DND-41 (cell line): ENCODE measurements at places on chromosomes 12 and 14.

DNA sequence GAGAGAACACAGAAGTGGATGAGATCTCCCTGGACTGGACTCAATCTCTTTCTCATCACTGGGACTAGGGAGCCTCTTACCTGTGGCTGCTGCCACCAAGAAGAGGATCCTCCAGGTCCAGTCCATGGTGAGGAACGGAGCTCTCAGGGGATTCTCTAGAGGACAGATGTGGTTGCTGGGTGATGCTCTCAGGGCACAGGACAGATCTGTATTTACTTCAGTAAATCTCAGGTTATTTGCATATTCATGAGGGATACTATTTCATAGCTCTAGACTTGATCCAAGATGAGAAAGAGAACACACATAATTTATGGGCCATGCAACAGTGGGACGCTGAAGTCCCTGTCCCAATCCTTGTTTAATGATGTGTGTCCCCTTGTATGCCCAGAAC lies 460.5 kb downstream of the TMEM121 start:
- no peak for DNase-seq
- H3K27ac ChIP-seq, result peak overlapping the region; percentile 96
- peaks cover 80% of the 10 kb centered on the region for H3K4me1 ChIP-seq
- H3K4me3 ChIP-seq, result peak overlapping the region; percentile 45

GRCh38 chr12:80935111-80935510 lies 2.6 kb downstream of the LIN7A start:
- no peak overlapping the region for H3K4me3 ChIP-seq
- H3K4me1 ChIP-seq, result no peaks in the 10 kb centered on the region
- no peak overlapping the region for H3K27ac ChIP-seq
- H3K36me3 ChIP-seq, result no peaks in the 10 kb centered on the region
- H3K27me3 ChIP-seq, result no peaks in the 10 kb centered on the region

GRCh38 chr12:57837864-57838562 lies 8.5 kb downstream of the CTDSP2 start:
- peaks cover 41% of the 10 kb centered on the region for H3K4me1 ChIP-seq
- no peaks in the 10 kb centered on the region for H3K27me3 ChIP-seq
- DNase-seq, result peak; percentile 20

DNA sequence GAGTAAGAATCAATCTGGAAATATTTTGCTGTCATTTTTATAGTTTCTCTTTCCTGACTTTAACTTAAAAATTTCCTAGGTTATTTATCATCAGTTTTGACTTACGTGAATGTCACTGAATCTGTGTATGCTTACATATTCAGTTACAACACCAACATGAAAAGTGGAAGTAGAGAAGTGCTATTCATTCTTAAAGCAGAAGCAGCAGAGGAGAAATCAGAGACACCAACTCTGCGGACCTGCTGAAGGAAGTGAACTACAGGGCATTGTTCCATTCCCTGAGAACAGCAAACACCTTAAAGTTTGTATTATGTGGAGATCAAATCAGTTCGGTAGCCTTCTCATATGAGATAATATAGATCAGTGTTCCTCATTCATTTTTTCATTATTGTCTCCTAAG lies 34.1 kb downstream of the RAD51B start:
- 0 out of 2 replicates have a peak, but pooled peaks cover 2% of the 10 kb centered on the region for H3K36me3 ChIP-seq
- H3K4me3 ChIP-seq, result no peak overlapping the region
- H3K27me3 ChIP-seq, result no peaks in the 10 kb centered on the region
- no peak for DNase-seq
- H3K27ac ChIP-seq, result no peak overlapping the region
- H3K4me1 ChIP-seq, result no peaks in the 10 kb centered on the region

- H3K4me1 ChIP-seq, result peaks cover 22% of the 10 kb centered on the region
- H3K27ac ChIP-seq, result no peak overlapping the region
- no peaks in the 10 kb centered on the region for H3K27me3 ChIP-seq
- no peak overlapping the region for H3K4me3 ChIP-seq
- no peaks in the 10 kb centered on the region for H3K36me3 ChIP-seq
- DNase-seq, result no peak
These were observed 29.1 kb downstream of the GABARAPL1 start for GRCh38 chr12:10241727-10242126.

DNA sequence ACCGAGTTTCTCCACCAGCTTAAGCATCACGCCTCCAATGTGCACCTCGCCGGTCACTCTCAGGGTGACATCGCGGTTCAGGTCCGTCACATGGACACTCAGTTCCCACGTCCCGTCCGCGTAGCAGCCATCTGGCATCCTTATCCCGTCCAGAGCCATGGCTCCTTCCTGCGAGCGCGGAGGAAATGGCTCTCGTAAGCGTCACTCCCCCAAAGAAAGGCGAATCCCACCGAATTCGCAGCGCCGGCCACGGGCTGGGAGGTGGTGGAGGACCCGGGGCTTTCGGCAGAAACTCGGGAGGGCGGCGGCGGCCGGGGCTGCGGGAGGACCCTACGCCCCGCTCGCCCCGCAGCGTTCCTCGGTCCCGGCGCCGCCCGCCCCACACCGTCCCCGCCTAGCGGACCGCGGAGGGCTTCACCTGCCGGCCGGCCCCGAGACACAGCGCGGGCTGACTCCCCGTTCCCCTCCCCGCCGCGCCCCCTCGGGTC lies 396 bp downstream of the FERMT2 start:
- H3K27ac ChIP-seq, result peak overlapping the region; percentile 72
- peak; percentile 46 for DNase-seq
- peaks cover 36% of the 10 kb centered on the region for H3K4me1 ChIP-seq
- peaks cover 11% of the 10 kb centered on the region; the same call in 1 of the 2 replicates for H3K36me3 ChIP-seq
- peak overlapping the region; percentile 77 for H3K4me3 ChIP-seq
- H3K27me3 ChIP-seq, result no peaks in the 10 kb centered on the region

DNA sequence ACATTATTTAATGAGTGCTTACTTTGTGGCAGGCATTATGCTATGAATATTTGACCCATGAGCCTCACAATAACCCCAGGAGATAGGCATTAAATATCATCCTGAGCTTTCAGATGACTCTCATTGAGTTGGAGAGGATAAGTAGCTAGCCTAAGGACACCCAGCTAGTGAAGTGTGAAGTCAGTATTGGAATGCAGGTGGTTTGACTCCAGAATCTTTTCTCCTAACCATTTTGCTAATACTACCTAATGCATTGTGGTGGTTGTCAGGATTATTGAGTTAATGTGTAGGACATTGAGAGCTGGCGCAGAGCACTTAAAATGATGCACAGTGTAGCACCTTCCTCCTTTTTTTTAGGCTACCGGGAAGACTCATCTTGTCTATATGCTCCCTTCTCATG lies 3.8 kb upstream of the CDKL1 start:
- no peak for DNase-seq
- no peak overlapping the region for H3K27ac ChIP-seq
- no peak overlapping the region for H3K4me3 ChIP-seq
- H3K36me3 ChIP-seq, result no peaks in the 10 kb centered on the region
- peaks cover 10% of the 10 kb centered on the region for H3K27me3 ChIP-seq
- H3K4me1 ChIP-seq, result peaks cover 22% of the 10 kb centered on the region

DNA sequence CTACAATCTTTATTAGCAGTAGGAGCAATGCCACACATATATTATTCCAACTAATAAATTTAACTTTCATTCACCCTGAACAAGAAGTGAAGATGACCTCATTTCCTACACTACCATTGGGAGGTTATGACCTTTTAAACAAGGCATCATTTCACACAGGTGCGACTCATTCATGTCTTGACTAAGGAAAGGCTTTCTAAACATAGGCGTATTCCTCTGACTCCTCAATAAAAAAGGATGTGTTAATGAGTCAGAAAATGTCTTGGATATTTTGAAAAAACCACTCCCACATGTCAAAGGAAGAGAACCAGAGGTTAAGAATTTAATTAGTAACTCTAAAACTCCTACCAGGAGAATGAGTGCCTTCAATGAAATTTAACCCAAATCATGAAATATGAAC lies 115.2 kb downstream of the PRICKLE1 start:
- H3K36me3 ChIP-seq, result no peaks in the 10 kb centered on the region
- no peak for DNase-seq
- no peak overlapping the region for H3K4me3 ChIP-seq
- H3K4me1 ChIP-seq, result peaks cover 2% of the 10 kb centered on the region; the same call in 1 of the 2 replicates

GRCh38 chr14:25484906-25485305 lies 435.0 kb upstream of the STXBP6 start:
- no peak overlapping the region for H3K4me3 ChIP-seq
- no peaks in the 10 kb centered on the region for H3K36me3 ChIP-seq
- no peak for DNase-seq
- H3K27ac ChIP-seq, result no peak overlapping the region

DNA sequence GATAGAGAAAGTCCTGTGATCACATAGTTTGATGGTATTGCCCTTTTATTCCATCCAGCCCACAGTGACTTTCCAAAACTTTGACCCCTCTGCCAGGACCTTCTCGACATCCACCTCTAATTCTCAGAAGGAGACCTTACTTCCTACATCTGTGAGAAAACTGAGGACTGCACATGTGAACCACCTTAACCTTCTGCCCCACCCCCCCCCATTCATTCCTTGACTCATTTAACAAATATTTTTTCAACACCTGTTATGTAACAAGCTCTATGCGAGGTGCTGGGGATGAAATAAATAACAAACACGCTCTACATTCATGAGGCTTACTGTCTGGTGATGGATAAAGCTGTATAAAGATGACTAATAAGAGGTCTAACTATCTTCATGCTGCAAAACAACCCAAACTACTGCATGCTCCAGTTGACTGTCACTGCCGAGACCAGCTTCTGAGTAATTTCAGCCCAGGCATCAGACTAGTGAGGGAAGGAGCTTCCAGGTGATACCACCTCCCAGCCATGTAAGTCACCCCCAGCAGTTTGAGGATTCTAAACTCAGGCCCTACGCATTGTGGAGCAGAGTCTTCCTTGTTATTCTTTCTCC lies 1.9 kb upstream of the HAL start:
- H3K4me1 ChIP-seq, result peaks cover 4% of the 10 kb centered on the region; the same call in 1 of the 2 replicates
- H3K4me3 ChIP-seq, result no peak overlapping the region
- H3K27ac ChIP-seq, result no peak overlapping the region
- peaks cover 3% of the 10 kb centered on the region; the same call in 1 of the 2 replicates for H3K36me3 ChIP-seq
- H3K27me3 ChIP-seq, result no peaks in the 10 kb centered on the region

GRCh38 chr14:92266216-92266615 lies 56.7 kb upstream of the SLC24A4 start:
- no peaks in the 10 kb centered on the region for H3K36me3 ChIP-seq
- H3K27ac ChIP-seq, result no peak overlapping the region
- H3K4me1 ChIP-seq, result no peaks in the 10 kb centered on the region
- no peak for DNase-seq

GRCh38 chr12:116179384-116179783 lies 98.1 kb downstream of the MED13L start:
- H3K27me3 ChIP-seq, result no peaks in the 10 kb centered on the region
- no peak overlapping the region for H3K4me3 ChIP-seq
- DNase-seq, result no peak
- H3K4me1 ChIP-seq, result no peaks in the 10 kb centered on the region
- H3K36me3 ChIP-seq, result no peaks in the 10 kb centered on the region

- H3K27me3 ChIP-seq, result peaks cover 3% of the 10 kb centered on the region
- no peak for DNase-seq
- H3K4me3 ChIP-seq, result no peak overlapping the region
- H3K36me3 ChIP-seq, result no peaks in the 10 kb centered on the region
- H3K27ac ChIP-seq, result no peak overlapping the region
- no peaks in the 10 kb centered on the region for H3K4me1 ChIP-seq
These were observed 16.3 kb downstream of the ST8SIA1 start for GRCh38 chr12:22318108-22318737.
